HEK293T (cell line): ENCODE measurements at places on chromosomes 11 and 22.

DNA sequence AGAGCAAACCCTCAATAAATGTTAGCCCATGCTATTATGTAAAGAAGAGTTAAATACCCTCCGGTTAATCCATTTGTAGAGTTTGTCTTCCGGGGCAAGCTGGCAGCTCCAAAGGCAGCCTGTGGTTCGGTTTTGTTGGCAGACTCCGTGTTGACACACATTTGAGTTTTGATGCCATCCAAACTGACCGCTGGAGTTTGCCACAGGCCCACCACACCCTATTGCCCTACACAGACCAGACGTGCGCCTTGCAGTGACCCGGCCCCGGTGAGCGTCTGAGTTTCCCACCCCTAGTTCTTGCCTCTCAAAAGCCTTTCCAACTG, 25.1 kb downstream of the ELFN2 start:
- DNase-seq: no peak

GRCh38 chr11:114776956-114777355, 98.6 kb downstream of the NXPE2 start:
- no peak for DNase-seq

- no peak for DNase-seq
Observed at GRCh38 chr22:37053310-37054055, 1.9 kb downstream of the KCTD17 start.

DNA sequence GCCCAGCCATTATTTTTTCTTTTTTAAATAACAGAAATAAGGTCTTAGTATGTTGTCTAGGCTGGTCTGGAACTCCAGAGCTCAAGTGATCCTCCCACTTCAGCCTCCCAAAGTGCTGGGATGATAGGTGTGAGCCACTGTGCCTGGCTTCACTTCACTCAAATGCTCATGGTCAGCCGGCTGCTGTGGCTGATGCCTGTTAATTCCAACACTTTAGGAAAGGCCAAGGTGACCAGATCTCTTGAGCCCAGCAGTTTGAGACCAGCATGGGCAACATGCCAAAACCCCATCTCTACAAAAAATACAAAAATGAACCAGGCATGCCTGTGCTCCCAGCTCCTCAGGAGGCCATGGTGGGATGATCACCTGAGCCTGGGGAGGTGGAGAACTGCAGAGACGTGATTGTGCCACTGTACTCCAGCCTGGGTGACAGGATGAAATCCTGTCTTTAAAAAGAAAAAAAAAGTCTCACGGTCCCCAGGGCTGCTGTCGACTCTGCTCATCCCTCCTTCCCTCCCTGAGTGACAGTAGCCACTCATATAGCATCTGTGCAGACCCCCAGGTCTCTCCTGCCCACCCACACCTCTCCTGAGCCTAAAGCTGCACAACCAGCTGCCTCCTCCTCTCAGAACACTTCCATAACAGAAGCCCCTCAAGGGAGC, 3.6 kb downstream of the YDJC start:
- DNase-seq: no peak

GRCh38 chr11:96481771-96482170, 92.0 kb downstream of the JRKL start:
- no peak for DNase-seq

GRCh38 chr22:42793848-42794405, 63.1 kb downstream of the ARFGAP3 start:
- no peak for DNase-seq

- no peak for DNase-seq
Observed at GRCh38 chr11:122226810-122227379, 110.9 kb upstream of the BLID start.
